ENCODE measurements at places on chromosomes 5 and 9.

DNA sequence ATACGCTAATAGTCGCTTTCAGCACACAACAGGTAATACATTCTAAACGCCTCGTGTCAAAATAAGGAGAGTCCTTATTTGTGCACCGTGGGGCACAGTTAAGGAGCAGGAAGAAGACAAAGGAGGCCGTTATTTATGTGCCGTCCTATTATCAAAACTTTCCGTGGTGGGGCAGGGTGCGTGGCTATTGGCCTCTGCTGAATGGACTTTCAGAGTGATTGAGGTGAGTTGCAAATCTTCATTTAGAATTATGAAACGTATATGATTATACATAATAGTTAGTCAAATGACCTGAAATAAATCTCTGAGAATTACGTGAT lies 833 bp downstream of the C5orf24 start:
- no peak for DNase-seq

DNA sequence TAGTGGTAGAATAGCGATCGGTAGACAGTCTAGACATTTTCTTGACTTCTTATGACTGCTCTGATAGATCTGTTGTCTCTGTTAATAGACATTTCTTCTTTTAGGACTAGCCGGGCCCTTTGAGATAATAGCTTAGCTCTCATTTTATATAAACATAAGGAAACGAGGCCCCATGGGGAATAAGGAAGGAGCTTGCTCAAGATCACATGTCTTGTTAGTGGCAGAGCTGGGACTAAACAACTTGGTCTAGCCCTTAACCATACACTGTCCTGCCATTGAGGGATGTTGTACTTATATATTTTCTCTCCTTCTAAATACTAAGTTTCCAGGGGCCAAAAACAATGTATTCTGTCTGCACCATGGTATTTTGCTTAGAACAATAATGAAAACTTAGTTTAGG lies 140.0 kb downstream of the GCNT1 start:
- no peak for DNase-seq

GRCh38 chr5:1521671-1522600 lies 1.8 kb downstream of the LPCAT1 start:
- no peak for DNase-seq

DNA sequence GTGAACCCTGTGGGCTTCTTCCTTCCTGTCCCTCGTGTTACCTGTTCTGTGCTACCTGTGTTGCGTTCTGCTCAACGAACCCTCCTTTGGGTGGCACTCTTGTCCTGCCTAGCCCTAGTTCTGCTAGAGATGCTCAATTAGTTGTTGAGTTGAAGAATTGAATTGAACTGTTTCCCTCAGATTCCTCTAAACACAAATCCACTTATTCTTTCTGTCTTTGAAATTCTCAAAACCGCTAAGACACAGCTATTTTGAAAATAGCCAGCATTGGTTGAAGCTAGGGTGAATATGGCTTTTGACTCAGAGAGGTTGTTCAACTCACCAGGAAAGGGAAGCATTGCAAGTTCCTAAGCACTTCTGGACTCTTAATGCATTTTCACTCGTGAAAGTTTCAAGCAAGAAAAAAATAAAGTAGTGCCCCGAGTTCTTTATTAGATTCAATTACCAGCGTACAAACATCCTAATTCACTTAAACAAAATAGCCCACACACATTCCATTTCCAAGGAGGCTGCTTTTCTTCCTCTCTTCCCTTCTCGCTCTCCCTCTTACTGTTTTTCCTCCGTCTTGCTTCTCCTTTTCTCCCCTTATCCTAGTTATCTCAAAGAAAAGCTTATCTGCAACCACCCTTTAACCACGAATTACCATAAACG lies 642 bp upstream of the ITGA1 start:
- DNase-seq, result no peak

DNA sequence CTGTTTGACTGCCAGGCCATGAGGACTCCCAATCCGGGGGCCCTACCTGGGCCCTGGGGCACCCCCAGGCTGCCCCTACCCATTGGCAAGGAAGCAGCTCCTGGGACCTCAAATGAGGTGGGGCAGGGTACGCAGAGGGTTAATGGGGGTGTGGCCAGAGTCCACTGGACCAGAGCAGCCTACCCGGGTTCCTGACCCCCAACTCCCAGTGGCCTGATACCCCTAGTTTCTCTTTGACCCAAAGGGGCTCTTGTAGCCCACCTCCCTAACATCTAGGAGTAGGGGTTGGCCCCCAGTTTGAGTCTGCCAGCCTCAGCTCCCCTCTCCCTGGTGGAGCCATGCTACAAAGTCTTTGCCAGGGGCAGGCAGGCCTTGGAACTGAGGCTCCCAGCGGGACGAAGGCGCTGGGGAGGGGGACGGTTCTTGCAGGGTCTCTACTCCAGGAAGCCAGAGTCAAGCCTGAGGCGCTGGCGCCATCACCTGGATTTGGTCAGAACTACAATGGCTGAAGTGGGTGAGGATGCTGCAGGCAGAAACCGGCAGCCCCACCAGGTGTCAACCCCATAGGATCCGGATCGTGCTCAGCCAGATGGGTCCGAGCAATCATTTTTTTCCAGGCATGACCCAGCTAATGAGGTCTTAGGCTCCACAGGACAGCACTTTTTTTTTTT lies 8.4 kb upstream of the CERCAM start:
- peak; percentile 9 for DNase-seq

DNA sequence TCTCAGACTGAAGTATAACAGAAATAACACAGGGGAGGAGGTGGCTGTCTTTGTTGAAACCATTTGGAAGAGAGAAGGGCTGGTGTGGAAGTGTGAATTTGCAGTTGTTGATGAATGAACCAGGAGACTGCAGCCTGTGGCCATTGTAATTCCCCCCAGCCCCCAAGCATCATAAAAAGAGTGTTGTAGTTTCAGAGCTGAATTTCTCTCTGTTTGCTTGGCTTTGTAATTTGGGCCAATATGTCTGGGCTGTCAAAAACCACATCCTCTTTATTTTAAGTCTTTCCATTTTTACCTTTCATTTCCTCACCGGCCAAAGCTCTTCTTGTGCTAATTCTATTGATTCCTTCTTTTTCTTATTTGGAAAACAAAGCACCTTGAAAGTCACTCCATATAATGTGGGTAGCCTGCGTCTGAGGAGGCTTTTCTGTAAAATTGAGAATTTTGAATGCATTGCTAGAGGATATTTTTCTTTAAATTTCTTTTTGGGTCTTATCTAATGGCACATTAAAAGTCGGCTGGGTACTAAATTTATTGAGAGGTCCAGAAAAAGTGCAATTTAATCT lies 383.3 kb downstream of the OSTF1 start:
- no peak for DNase-seq

DNA sequence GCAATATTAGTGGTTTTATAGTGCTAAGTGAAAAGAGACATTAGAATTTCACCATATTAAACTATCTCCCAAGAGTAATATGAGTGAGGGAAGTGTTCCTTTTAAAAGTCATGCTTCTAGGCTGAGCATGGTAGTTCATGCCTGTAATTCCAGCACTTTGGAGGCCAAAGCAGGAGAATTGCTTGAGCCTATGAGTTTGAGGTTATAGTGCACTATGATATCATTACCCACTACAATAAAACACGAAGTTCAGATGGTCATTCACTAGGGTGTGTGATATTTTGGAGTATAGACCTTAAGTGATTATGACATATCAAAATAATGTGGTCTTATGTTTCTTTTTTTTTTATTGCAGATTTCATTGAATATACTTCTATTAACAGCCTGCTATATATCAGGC lies 6.7 kb downstream of the KIF2A start:
- no peak for DNase-seq

GRCh38 chr5:14263113-14263512 lies 120.0 kb downstream of the TRIO start:
- DNase-seq, result no peak

DNA sequence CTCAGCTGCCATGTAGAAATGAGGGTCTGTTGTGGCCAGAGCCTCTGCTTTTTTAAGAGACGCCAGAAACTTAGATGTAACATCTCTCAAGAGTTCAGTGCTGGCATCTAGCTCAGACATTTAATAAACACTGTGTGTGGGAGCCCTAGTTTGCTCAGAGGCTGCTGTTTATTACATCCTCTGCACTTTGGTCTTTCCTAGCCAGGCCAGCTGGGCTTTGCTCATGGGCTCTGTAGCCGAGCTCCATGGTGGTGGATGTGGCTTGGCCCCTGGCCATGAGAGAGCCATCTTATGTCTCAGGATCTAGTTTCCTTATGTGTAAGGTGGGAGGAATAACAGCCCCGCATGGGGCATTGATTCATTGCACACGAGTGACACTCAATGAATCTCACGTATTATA lies 30.0 kb downstream of the ARHGEF37 start:
- no peak for DNase-seq

GRCh38 chr5:134493461-134494055 lies 31.9 kb upstream of the JADE2 start:
- no peak for DNase-seq

GRCh38 chr9:75907329-75907728 lies 16.9 kb downstream of the PCSK5 start:
- DNase-seq, result no peak

- no peak for DNase-seq
Measured at GRCh38 chr9:127635201-127635735, 23.2 kb downstream of the STXBP1 start.

DNA sequence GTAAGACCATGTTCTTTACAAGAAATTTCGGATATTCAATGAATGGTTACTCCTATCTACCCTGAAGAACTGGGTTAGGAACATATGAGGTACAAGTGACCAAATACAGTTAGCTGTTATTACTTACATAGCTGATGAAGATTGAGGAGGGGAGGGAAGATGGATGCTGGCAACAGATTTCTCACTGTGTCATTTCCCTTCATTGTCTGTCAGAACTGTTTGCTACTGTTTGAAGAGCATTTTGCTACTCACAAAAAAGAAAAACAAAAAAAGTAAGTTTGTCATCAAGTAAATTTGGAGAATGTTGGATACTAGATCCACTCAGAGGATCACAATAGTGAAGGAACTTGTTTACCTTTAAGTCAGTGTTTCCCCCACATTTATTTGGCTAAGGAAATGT lies 53.7 kb downstream of the ENC1 start:
- DNase-seq, result no peak

DNA sequence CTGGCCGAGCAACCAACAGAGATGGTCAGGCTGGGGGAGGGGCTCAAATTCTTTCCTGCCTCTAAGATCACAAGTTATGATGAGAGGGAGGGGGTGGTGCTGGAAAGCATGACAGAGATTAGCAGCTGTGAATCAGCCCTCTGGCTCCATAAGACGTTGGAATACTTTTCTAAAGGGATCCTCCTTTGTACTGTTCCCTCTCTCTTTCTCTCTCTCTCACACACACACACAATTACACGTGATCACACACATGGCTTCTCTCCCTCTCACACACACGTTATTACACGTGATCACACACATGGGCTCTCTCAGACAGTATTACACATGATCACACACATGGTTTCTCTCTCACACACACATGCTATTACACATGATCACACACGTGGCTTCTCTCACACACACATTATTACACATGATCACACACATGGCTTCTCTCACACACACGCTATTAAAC lies at the start of gene SLC45A2:
Gene SLC45A2, minus strand, starts transcription at position 23 of the 454 bp plus-strand sequence. CDS start 110 bp downstream, outside the sequence.
- DNase-seq, result no peak

DNA sequence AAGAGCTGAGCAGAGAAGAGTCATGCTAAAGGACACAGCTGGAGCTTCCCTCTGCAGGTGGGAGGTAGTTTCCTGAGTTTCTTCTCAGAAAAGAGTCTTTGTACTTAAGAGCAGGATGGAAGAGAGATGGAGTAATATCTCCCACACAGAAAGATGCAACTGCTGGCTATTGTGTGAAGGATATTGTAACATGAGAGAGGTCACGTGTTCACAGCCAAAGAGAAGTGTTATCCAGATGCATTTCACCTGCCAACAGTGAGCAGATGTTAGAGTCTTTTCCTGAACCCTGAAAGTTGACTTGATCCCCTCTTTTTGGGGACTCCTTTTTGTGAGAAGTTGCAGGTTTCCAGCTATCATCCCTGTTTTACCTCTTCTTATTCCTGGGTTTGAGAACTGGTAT lies 14.0 kb upstream of the TRIO start:
- no peak for DNase-seq

DNA sequence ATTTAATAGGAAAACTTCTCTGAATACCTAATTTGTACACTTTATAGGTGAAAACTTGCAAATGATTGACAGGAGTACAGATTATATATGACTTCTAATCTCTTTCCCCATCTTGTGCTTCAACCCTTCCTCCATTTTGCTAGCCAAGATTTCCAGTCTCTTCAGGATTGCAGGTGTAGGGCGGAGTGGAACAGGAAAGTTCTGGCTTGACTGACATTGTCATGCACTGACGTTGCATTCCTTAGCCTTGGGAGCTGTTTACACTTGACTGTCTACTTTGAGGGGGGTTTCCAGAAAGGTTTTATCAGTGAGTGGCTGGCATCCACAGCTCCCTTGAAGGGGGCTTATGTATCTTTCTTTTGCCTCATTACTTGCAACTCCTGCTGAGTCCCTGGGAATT lies 34.1 kb upstream of the GRIA1 start:
- no peak for DNase-seq

- DNase-seq, result no peak
Measured at GRCh38 chr5:122195802-122196394, 66.6 kb downstream of the ZNF474 start.

GRCh38 chr9:128056887-128057723 lies 10.0 kb downstream of the NAIF1 start:
- no peak for DNase-seq

DNA sequence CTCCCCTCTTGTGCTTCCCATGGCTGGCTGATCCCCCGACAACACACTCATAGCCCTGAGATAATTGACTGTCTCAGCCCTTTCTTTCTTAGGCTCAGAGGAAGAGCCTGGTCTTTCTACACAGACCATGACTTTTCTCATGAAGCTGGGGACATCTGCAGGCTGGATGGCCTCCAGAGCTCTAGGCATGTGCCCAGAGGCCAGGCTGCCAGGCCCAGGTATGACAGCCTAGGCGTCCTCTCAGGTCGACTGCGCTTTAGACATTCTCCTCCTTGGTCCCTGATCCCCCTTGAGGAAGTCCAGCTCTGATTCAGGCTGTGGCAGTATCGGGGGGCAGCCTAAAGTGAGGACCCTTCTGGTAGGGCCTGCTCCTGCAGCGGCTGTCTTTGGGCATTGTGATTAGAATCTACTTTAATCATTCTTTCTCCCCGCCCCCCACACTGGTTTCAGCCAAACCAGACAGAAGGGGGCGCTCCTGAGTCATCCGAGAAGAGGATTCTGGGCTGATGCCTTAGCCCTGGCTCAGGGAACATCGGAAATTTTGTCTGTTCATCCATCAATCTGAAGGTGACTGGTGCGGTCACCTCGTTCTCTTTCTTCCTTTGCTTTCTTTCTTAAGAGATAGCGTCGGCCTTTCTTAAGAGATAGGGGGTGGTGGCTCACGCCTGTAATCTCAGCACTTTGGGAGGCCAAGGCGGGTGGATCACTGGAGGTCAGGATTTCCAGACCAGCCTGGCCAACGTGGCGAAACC lies 66.5 kb upstream of the HSPA9 start:
- DNase-seq, result peak; percentile 57

GRCh38 chr5:157506981-157507780 lies 47.2 kb downstream of the NIPAL4 start:
- no peak for DNase-seq

- DNase-seq, result no peak
Measured at GRCh38 chr5:89584339-89584956, 701.5 kb upstream of the MEF2C start.

DNA sequence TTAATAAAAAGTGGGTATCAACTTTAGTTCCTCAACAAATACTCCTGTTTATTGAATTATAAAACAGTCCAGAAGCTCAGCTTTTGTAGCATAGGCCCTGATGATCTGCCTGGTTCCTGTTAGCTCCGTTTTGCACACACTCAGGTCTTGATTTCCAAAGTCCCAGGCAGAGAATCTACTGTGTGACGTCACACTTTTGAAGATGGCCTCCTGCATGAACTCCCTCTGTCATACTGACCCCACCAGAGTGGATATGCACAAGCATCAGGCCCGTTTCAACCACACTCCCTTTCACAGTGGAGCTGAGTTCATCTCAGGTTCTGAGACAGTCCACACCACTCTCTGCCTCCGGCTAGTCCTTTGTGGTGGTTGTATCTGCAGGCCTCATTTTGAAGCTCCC lies 353.1 kb downstream of the PTPRD start:
- no peak for DNase-seq
